ENCODE measurements at places on chromosomes 16 and 17.
A peak's percentile ranks its signal among the peaks of the same experiment; 100 is the strongest.

DNA sequence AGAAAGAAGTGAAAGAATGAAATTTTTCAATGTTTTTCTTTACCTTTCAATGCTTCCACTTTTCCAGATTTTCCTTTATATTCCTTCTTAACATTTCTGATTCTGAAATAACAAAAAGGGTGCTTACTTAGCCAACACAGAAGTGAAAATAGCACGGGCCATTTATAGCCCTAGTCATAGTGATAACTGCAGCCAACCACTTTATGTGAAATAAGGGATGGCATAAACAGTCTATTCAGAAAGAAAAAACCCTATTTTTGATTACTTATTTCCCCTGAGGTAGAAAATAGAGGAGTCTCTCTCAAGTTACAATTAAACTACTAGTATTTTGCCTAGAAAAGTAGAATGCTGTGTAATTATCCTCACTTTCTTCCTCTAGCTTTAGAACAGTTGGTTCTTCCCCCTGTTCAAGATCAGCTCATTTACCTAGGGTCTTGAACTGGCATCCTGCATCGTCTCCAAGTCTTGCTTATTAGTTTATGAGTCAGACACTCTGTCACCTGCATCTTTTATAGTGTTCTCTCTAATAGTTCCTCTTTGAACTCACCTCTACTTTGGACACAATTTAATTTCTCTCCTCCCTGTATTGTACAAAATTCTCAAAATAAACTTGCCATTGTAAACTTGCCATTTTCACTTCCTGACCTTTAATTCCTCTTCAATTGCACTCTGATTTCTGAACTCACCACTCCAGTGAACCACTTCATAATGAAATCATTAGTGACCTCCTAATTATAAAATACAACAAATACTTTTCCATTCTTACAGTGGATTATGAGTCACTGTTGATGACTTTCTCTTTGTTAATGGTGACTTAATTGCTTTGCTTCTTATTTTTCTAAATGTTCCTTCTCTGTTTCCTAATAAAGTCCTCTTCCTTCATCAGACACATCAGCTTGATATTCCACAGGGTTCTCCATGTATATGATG, 23.6 kb downstream of the ABCA6 start:
- DNase-seq = no peak

DNA sequence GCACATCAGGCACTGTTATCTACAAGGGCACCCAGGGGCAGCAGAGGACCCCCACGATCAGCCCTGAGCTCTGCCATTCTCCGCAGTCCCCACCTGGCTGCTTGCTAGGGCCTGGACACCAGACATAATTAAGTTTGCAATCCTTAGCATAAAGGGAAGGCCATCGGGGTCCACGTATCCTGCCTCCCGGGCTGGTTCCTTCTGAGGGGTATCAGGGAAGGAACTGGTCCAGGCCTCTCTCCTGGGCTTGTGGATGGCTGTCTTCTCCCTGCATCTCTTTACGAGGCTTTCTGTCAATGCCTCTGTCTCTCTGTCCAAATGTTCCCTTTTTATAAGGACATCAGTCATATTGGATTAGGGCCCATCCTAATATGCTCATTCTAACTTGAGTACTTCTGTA, 77.8 kb downstream of the CYLD start:
- no peak for DNase-seq

GRCh38 chr16:56625943-56626654, 518 bp downstream of the MT1E start:
- no peak for DNase-seq

DNA sequence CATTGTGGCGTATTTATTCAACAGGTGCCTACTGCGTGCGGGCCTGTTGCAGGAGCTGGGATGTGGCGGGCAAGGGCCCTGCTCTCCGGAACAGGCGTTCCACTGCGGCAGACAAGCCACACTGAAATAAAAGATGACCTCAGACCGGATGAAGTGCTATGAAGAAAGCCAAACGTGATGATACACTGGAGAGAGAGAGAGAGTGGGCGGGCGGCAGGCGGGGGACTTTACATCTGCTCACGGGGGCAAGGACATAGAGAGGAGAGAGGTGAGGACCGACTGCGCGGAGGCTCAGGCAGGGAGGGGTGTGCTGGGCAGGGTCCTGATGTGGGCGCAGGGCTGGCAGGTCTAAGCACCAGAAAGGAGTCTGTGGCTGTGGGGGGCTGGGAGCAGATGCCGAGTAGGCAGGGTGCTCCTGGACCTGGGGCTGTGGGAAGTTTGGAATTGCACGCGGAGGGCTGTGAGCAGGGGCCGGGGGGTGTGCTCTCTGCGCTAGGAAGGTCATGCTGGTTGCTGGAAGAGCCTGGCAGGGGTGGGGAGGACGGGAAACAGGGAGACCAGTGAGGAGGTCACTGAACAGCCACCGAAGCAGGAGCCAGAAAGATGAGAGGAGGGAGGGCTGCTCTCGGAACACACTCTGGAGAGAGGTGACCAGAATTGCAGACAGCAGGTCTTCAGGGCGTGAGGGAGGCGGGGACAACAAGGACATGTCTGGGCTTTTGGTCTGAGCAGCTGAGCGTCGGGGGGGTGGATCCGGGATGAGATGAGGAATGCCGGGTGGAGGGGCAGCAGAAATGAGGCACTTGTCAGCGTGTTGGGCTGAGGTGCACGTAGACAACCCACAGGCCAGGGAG, 9.9 kb downstream of the MXRA7 start:
- peak; percentile 86 for DNase-seq

GRCh38 chr16:10776280-10776679, 32.6 kb downstream of the NUBP1 start:
- no peak for DNase-seq

DNA sequence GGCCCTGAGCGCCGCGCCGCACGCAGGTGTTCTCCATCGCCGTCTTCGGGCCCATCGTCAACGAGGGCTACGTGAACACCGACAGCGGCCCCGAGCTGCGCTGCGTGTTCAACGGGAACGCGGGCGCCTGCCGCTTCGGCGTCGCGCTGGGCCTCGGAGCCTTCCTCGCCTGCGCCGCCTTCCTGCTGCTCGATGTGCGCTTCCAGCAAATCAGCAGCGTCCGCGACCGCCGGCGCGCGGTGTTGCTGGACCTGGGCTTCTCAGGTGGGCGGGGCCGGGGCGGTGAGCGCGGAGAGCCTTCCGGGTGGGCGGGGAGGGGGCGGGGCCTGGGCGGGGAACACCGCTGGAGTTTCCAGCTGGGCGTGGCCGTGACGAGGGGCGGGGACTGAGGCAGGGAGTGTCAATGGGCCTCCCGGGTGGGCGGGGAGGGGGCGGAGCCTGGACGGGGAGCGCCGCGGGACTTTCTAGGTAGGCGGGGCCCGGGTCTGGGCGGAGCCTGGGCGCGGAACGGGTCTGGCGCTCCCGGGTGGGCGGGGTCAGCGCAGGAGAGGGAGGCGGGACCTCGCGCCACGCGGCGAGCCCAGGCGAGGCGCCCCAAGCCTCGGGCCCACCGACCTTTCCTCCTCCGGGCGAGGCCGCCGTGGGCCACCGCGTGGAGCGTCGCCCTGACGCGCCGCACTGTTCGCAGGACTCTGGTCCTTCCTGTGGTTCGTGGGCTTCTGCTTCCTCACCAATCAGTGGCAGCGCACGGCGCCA, 2.4 kb downstream of the SYNGR3 start:
- peak; percentile 87 for DNase-seq

- no peak for DNase-seq
Observed at GRCh38 chr17:66240013-66240412, 10.8 kb upstream of the APOH start.

GRCh38 chr16:52103791-52104190, 443.2 kb downstream of the TOX3 start:
- no peak for DNase-seq

DNA sequence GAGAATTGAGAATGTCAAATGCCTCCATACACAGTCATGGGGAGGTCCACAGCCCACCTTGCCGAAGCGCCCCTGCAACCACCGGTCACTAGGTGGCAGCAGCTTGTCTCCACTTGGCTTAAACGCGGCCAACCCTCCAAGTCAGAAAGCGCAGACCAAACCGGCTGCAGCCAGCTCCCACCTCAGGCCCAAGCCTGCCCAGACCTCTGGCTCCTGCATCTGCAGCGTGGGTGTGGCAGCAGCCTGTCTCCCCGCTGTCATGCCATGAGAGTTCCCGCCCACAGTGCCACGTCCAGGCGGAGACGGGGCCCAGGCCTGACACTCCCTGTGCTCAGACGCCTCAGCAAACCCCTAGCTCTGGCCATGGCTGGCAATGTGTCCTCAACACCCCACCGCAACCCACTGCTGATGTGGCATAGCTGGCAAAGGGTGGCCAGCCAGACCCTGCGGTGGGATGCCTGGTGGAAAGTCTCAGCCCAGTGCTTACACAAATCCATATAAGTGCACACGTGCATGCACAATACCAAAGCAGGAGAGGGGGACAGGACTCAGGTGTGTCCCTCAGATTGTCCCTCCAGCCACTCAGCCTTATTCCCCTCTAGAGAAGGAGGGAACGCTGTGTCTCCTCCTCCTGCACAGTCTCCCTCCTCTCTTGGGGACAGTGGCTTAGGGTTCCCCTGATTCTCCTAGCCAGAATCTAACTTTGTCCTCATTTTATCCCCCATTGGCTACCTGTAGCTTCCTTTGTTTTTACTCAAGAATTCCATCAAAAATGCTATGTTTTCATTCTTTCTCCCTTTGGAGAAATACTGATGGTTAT, 10.9 kb downstream of the COPZ2 start:
- peak; percentile 78 for DNase-seq

DNA sequence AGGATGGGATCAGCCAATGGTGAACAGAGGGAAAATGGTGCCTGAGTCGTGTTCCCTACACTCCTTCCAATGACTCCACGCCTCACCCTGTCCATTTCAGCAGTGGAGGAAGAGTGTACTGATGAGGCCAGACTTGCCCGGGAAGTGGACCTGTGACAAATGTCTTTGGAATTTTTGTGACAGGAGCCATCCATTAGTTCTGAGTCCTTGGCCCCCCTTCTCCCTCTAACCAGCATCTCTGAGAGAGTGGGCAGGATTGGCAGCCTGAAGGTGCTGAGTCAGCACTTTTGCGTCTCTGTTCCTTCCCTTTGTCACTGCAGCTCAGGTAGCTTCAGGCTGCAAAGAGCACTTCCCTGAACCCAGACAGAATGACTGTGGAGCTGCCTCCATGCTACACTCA, 30.8 kb downstream of the BEAN1 start:
- no peak for DNase-seq

DNA sequence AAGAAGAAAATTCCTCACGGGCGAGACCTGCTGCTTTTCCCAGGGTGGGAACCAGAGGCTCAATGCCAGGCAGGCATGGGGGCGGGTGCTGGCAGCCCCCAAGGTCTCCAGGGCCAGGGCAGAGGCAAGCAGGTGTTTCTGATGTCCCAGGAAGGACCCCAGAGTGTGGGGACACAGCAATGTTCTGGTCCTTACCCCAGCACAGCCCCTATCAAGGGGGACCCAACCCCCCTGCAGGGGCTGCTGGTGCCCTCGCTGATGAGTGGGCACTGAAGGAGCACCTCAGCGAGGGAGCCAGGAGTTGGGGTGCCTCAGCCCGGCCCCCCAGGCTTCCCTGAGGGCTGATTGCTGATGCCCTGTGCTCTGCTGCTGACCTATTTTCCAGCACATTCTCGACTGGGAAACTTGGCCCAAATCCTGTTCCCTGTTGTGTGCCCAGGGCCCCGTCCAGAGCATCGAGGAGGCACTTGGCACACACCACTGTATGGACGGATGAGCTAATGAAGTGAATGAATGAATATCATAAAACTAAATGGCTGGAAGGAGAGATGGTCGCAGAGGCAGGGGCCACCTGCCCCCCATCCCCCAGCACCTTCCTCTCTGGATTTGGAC, 2.8 kb downstream of the DBNDD1 start:
- no peak for DNase-seq

DNA sequence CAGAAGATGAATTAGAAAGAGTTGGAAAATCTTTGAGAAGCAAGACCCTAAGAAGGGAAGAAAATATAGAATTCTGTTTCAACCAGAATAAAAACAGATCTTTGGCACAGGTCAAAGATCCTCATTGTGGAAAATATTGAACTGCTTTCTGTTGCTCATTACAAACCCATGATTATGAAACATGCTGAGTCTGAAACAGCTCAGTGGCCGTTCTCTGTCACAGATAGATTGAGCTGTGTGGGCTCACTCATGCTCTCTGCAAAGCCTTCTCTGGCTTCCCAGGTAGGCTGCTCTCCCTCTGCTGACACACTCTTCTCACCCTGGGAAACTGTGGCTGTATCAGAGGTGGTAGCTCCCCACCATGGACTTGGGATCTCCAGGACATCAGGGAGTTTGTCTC, 3.4 kb upstream of the KRT38 start:
- DNase-seq = no peak

- DNase-seq = no peak
Observed at GRCh38 chr17:34178092-34178491, 77.0 kb upstream of the CCL2 start.

DNA sequence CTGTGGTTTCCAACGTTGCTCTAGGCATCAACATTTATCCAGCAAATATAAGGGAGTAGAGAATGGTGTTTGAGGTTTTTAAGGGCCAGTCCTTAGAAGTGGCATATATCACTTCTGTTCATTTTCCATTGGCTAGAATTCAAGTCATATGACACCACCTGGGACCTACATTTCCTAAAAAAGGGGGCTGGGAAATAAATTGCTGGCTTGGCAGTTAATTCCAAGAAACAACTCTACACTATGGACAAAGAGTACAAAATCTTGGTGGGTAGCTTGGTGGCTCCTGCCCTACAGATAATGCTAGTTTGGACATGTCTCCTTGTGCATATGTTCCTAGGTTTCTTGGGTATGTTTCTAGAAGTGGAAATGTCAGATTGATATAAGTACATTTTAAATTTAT, 7.6 kb downstream of the PPM1E start:
- no peak for DNase-seq

DNA sequence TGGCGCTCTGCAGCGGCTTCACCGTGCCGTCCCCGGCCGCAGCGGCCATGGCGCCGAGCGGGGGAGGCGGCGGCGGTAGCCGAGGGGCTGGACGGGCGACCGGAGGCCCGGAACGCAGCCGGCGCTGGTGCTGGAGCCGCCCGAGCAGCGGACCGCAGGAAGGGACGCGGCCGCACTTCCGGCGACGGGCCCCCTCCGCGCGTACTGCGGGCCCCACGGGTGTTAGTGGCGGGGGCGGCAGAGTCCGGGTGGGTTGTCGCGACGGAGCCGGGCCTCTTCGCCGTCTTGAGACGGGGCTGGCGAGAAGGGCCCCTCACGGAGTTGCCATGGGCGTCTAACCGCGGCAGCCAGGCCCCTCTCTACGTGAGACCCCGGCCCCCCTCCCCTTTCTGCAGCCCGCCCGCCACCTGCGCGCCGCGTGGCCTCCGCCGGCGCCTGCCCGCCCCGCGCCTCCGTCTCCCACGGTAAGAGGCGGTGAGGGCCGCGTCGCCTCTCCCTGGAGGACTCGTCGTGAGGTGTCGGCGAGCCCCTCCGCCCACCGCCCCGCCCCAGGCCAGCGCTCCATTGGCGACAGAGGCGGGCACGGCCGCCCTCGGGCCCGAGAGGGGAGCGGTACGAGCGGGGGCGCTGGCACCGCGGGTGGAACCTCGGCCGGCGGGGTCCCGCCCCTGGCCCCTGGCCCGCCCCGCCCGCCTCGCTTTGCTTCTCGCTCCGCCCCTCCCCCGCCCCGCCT, at the start of the genes VPS9D1 and ZNF276:
Gene VPS9D1, minus strand, starts transcription at position 86 of the 733 bp plus-strand sequence. Its CDS starts 37 bp downstream, at position 49.
Gene ZNF276, plus strand, starts transcription at position 725 of the 733 bp plus-strand sequence. CDS start 104 bp downstream, outside the sequence.
- DNase-seq = peak; percentile 62

DNA sequence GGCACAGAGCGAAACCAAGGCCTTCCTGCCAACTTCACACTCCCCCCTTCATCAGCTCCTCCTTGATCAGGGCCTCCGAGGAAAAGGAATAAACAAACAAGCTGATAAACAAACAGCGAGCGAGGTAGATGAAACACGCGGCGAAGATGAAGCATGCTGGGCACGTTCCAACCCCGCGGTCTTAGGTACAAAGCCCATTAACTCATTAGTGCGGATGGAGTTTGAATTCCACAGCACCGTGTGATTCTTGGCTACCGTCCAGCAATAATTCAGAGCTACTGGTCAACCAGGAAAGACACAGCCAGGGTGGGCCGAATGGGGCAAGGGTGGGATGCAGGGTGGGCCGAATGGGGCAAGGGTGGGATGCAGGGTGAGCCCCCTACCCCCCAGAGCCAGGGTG, 67.3 kb downstream of the RBFOX3 start:
- DNase-seq = no peak

All from kidney capillary endothelial cell (primary cell).